OCI-M1 (cell line): ENCODE measurements at places on chromosomes 7 and 10.
A peak's percentile ranks its signal among the peaks of the same experiment; 100 is the strongest.

DNA sequence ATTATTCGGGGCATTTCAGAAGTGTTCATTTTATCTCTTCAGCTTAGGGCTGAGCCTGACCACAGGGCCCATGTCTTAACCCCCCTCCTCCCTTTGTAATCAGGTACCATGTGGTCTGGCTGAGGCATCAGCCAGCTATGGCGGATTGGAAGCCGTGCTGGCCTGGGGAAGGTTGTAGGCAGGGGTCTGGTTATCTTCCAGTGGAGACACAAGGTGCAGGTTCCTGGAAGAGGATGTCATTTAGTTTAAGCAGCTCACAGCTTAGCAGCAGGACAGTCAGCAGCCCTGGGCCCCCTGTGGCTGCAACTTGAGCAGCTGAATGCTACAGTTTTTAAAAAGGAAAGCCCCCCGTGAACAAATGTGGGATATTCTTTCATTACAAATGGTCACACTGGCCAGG lies 22.1 kb downstream of the BAG3 start:
- DNase-seq, result peak; percentile 38

- DNase-seq, result peak; percentile 44
Measured at GRCh38 chr10:100100651-100101184, 19.0 kb upstream of the CPN1 start.

- DNase-seq, result no peak
Measured at GRCh38 chr10:7706534-7707073, 3.5 kb downstream of the ITIH2 start.

GRCh38 chr7:143960813-143961610 lies 6.4 kb downstream of the OR2F1 start:
- no peak for DNase-seq

- DNase-seq, result peak; percentile 12
Measured at GRCh38 chr7:8913682-8914081, 480.3 kb downstream of the NXPH1 start.

DNA sequence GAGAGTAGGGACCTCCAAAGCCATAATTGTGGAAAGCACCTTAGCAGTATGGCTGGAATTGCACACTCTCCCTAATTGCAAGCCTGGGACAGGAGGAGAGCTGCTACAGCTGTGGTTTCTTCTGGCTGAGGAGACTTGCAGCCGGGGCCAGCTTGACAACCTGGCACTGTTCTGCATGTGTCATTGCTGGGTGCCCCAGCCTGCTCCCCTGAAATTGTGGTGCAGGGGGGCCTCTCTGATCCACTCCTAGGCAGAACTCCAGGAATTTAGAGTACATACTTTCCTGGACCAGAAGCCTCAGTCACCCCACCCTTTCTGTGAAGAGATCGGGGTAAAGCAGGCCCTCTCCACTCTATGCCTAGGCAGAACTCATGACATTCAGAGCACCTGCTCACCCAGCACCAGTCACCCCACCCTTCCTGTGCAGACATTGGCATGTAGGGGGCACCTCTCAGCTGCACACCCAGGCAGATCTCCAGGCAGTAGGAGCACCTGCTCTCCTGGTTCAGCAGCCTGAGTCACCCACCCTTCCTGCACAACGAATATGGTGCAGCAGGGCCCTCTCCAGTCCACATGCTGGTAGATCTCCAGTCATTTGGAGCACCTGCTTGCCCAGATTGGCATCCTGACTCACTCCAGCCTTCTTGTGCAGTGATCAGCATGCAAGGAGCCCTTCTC lies 34.4 kb upstream of the DYNC1I1 start:
- DNase-seq, result no peak

DNA sequence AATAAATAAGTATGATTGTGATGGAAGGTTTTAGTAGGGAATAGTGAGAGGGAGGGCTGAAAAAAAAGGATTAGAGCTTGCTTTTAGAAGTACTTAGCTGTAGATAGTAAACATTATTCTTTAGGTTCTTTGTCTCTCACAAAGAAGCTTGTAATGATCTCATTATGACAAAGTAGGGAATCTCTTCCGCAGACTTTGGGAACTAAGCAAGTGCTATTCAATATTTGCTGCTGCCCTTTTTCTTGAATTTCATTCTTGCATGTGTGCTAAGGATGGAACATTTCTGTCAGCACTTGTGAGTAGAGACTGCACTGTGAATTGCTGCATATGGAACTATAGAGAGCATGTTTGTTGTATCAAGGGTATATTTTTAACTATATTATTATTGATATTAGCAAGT lies 173.4 kb downstream of the ST7 start:
- no peak for DNase-seq

GRCh38 chr10:111706331-111706730 lies 477.2 kb downstream of the GPAM start:
- DNase-seq, result no peak

- no peak for DNase-seq
Measured at GRCh38 chr7:142181211-142181610, 69.7 kb downstream of the MGAM2 start.

DNA sequence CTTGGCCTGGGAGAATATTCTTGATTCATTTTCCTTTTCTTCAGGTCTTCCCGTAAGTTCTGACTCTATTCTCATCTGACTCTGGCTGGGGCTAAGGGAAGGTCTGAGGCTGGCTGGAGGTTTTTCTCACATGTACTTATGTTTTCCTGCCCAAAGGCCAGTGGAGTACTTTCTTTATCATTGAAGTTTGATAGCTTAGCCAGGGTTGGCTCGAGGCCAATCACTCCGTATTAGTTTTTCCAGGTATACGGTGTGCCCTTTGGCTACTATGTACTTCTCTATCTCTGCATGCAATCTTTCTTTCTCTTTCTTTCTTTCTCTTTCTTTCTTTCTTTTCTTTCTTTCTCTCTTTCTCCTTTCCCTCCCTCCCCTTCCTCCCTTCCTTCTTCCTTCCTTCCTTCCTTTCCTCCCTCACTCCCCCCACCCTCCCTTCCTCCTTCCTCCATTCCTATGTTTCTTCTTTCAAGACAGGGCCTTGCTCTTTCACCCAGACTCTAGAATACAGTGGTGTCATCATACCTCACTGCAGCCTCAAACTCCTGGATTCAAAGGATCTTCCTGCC lies 26.8 kb upstream of the VKORC1L1 start:
- DNase-seq, result no peak

DNA sequence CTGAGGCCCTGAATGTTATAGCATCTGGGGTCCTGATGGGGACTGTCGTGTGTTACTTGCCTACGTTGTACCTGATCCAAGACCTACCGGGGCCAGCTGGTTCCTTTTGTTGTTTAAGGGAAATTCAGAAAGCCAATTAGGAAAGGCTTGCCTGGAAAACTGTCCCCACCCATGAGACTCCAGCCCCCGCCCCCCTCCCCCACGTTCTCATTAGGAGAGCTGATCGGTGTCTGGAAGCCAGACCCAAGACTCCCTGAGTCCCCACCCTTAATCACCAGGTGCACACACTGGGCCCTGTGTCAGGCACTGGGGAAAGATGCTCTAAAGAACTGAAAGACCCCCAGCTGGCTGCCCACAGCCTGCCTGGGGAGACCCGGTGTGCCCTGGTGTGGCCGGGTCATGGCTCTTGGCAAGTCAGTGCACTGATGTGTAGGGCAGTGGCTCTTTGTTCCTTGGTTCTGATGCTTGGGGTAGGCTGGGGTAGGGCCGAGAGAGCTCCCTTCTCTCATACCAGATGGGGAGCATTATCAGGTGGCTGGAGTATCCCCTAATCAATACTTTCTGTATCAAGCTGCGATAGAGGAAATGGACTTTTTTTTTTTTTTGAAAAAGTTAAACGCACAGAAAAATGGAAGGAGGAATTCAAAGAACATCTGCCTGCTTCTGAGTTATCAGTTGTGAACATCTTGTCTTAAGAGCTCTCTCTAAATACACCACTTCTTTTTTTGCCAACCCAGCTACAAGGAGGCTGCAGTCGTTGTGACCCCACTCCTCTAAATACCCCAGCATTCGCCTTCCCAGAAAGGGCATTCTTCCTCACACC lies 16.9 kb downstream of the TSPAN15 start:
- peak; percentile 67 for DNase-seq

DNA sequence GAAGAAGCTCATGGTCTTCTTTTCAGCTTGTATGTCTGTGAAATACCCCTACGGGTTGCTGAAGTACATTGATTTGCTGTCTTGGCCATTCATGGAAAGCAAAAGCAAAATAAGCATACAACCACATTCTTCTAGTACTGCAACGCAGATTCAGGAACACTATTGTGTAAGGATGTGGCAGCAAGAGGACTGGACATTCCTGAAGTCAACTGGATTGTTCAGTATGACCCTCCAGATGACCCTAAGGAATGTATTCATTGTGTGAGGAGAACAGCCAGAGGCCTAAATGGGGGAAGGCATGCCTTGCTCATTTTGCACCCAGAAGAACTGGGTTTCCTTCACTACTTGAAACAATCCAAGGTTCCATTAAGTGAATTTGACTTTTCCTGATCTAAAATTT lies 133.4 kb upstream of the ANKRD1 start:
- no peak for DNase-seq

DNA sequence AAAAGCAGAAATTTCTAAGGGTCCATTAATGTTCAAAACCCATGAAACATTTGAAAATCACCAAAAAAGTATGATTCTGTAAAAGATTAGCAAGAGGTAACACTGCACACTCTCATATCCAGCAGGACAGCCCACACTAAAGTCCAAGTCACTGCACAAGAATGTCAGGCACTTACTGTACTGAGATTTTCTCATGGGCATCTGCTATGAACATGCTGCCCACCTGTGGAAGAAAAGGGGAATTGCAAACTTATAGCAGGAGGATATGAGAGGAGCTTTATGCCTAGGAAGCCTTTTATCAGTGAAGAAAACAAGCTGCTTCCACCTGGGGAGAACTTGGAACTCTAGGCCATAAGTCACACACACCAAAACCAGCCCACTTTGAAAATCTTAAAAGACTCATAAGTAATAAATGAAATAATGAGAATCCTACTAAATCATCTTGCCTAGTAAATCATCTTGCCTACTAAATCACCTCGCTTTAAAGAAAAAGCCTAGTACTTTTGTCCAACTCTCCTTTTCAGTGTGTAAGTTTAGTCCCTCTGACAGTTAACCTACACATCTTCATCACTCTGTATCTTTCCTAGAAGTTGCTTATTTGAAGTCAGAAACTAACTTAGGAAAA lies 46.1 kb downstream of the ARMH3 start:
- peak; percentile 88 for DNase-seq
